ENCODE measurements at places on chromosomes 13 and 19.

GRCh38 chr13:44778761-44779484 is 202.8 kb upstream of the TSC22D1 start:
- DNase-seq: no peak

GRCh38 chr13:35874704-35875103 is 256.5 kb downstream of the DCLK1 start:
- DNase-seq: no peak

DNA sequence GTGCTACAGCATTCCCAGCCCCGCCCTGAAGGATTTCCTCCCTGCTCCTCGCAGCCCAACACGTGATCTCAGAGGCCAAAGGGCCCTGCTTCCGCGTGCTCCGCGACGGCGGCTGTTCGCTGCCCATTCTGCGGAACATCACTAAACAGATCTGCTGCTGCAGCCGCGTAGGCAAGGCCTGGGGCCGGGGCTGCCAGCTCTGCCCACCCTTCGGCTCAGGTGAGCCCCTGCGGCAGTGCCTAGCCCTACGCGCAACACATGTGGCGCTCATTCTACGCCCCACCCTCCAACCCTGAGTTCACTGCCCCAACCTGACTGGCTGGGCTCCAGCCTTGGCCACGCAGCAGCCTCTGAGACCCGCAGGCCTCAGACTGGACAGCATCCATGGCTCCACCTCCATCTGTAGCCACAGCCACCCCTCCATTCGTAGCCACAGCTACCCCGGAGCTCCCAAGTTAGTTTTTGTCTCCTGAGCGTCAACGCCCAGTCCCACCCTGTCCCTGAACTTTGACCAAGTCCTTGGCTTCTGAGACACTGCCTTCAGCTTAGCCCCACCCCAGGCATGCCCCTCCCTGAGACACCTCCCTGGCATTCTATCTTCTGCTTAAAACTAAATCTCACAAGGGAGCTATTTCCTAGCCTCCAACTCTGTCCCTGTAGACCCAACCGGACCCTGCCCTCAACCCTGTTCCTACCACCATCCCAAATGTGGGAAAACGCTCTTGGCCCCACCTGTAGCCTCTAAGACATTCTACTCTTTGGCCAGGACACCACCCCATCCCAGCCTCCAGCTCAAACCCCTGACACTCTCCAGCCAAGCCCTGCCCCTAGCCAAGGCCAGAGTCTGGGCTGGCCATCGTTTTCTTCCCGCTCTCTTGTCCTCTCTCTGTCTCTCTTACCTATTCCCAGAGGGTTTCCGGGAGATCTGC is 6.4 kb downstream of the LTBP4 start:
- no peak for DNase-seq

DNA sequence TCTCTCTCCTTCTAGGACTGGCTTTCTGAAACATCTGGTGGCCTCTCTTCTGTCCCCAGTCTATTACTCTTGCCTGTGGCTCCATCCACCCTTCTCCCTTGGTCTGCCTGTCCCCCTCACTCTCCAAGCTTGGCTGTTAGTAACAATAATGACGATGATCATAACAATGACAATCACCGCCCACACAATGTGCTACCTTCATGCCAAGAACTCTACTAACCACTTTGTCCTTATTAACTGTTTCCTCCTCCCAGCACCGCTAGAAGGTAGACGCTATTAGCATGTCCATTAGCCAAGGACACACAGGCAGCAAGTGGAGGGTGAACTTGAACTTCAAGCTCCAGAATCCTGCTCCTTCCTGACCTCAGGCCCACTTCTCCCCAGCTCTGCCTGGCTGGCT is 2.7 kb downstream of the GYS1 start:
- DNase-seq: no peak

DNA sequence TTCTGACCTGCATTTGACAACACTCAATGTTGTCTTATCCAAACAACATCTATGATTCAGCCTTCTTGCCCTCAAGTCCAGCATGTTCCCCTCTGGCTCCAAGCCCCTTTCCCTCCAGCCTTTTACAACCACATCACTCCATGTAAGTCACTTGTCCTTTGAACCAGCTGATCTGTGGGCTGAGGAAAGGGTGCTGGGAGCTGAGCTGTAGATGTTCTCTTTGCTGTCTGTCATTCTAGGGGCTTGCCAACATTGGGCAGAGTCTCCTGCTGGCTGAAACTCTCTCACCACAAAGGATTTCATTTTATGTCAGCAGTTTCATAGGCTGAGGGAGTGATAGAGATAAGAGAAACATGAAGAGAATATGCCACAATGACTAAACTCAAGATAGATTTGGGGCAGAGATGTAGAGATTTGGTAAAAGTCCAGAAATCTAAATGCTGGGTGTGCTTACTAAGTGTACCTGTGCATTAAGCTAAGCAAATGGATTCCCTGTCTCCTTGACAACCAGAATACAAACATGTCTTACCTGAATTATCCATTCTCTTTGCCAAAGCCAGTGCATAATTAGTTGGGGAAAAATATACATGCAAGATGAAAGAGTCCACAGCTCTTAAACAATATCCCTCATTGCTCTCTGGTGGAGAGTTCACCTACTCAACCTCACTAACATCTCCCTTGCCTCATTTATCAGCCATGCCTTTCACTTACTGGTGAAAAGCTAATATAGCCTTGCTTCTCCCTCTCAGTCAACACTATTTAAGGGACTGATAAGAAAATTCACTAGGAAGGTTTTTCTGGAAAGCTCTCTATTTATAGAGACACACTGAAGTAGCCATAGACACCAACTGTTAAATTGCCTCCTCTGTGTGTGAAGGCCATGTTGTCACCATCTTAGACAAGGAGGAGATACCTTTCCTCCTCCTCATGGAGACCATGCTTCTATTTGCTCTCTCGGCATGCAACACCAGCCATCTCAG is 175.5 kb upstream of the SERP2 start:
- DNase-seq: no peak

- DNase-seq: no peak
These were observed 19.5 kb downstream of the ERICH4 start for GRCh38 chr19:41462497-41462896.

- no peak for DNase-seq
These were observed 12.0 kb upstream of the SHFL start for GRCh38 chr19:10074153-10074552.

- DNase-seq: no peak
These were observed 1327.7 kb downstream of the EFNB2 start for GRCh38 chr13:105207572-105208293.

DNA sequence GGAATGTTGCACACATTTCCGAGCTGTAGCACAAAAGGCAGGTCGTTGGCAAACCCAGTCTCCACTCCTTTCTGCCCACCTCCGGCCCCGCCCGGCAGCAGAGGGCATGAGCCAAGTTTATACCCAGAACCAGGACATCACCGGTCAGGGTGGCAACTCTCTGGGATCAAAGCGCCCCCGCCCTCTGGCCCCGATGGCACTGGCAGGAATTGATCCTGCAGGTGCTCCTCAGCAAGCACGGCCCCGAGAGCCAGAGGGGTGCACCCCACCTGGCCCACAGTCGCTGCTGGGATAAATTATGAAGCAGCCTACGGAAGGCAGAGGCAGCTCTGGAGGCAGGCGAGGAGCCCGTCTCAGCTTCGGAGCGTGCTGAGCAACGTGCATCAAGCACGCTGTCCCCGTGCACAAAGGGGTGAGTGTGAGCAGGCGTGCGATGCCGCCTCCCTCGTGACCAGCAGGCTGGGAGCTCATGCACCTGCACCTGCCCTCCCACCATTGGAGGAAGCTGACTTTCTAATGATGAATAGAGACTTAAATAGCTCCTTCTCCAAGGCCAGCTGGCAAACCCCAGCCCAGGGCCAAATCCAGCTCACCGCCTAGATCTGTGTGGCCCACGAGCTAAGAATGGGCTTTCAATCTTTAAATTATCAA is 25.7 kb downstream of the SHC2 start:
- no peak for DNase-seq

DNA sequence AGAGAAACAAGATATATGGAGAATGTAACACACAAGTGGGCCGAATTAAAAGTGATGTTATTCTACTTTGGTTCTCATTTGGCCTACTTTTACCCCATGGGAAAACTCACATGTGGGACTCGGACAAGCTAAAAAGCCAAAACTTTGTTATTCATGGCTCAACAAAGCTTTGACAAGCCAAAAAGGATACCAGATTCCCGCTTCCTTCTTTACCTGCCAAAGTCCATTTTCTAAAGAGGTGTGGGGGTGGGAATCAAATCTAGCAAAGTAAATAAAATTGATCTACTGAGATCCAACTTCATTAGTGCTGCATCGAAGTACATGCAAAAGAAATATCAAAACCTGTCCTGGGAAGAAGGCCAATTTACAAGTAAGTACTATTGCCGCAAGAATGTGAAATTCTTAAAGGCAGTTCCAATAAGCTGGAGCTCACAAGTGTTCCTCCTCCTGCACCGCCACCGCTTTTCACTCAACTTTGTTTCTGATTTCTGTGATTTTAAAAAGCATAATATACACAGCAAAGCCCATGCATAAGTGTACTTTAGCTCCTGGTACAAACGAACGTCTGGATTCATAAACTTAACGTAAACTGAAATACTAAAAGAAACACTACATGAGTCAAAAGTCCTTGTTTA is 1.1 kb downstream of the LNX2 start:
- no peak for DNase-seq

DNA sequence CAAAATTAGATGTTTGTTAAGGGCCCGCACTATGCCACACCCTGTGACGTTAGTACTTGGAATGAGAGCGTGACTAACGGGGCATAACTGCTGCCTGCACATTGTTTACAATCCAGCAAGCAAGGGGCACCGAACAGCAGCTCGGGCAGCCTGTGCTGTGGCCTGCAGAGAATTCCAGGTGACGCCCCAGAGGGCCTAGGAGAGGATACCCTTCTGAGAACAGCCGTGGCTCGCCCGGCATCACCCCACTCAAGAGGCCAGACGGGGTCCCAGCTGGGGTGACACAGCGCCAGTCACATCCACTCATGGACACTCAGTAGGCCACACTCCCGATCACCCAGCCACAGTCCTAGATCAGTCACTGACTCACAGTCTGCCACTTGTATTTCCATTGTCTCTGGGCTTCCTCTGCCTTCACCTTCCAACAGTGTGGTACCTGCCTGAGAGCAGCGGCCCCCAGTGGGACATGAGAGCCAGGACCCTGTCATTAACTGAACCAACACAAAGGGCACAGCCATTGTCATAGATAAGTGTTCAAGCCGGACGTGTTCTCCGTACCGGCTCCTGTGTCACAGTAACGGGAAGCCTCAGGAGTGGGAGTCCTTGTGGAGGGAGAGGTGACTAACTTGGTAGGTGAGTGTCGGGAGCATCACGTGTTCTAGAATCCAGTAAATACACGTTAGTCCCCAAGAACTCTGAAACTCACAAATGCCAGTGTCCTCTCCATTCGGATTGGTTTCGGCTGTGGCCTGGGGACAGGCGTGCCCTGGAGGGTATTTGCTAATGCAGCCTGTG is 7.5 kb downstream of the ZNF331 start:
- DNase-seq: no peak

- DNase-seq: no peak
These were observed 3.9 kb upstream of the SSBP4 start for GRCh38 chr19:18415178-18415867.

GRCh38 chr19:18790566-18791314 is at the start of gene COMP:
Gene COMP, minus strand, starts transcription at chr19:18791305. Its CDS starts 36 bp downstream, at chr19:18791269.
- DNase-seq: no peak

DNA sequence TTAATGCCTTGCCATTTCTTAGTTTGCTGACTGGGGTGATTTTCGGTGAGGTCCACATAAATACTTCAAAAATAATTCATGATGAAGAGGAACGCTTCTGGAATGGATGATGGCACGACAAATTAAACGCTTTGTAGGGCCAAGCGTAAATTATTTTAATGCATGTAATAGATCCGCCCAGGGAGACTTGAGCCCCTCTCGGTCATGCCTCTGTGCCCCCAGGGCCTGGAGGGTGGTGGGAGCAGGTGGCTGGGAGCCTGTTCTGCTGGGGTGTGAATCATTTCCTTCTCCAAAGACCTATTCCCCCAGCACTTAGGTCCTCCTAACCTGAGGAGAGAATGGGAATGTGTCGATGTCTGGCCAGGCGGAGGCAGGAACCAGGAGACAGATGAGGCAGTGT is 350.6 kb downstream of the ZNF536 start:
- no peak for DNase-seq

DNA sequence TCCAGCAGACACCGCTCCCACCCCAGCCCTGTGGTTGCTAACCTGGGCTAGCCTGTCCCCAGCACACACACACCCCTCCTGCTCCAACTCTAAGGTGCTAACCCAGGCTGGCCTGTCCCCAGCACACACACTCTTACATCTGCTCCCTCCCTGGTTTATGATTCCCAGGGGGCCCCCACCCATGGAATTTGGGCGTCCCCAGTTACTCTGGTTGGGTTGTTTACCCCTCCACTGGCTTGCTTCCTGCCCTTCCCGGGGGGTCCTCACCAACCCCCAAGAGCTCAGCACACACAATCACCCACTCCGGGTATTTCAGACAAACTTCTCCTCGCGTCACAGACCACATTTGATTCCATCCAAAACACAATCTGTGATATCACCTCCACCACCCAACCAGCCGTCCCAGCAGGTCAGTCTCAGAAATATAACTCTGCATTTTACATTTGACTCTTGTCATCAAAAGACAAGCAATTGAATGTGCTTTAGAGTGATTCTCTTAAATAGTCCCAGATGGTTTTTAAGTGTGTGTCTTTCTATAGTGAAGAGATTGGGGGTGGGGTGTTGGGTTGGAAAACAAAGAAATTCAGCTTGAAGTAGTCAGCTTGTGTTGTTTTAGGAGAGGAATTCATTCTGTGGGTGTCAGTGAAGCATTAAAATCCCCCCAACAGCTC is 20.1 kb downstream of the COL4A2 start:
- no peak for DNase-seq

DNA sequence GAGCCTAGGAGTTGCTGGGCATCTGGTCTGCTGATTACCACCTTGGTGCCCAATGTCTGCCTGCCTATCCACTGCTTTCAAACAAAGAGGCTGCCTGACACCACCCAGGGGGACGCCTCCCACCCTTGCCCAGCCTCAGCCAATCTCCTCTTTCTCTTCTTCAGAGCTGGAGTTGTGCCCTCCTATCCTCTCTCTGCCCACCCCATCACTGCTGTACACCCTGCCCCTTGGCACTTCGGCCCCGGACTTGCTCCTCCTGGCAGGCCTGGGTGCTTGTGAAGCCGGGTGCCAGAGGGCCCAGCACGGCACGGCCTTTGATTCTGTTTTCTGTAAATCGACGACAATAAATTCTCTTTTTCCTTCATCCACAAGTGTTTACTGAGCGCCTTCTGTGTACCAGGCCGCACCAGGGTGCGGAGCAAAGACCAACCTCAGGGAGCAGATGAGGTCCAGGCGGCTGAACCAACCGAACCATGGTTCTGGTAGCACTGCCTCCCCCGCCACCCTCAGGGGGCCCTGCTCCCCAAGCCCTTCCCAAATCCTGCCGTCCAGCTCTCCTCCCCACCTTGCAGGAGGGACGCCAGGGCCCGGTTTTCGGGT is 5.0 kb downstream of the RNF225 start:
- DNase-seq: no peak

Measured in stimulated activated CD8-positive, alpha-beta memory T cell treated with anti-CD3 and anti-CD28 coated beads, Interleukin-7, amount 100 ng/mL, for 1 hour (primary cell).